ENCODE measurements at places on chromosomes 1 and 21. TPM values are rescaled to one million over a fixed set of nuclear protein-coding genes. Genes with fewer than 3 reads are reported as not detected.

C8B gene
- not detected for total RNA-seq

DNA sequence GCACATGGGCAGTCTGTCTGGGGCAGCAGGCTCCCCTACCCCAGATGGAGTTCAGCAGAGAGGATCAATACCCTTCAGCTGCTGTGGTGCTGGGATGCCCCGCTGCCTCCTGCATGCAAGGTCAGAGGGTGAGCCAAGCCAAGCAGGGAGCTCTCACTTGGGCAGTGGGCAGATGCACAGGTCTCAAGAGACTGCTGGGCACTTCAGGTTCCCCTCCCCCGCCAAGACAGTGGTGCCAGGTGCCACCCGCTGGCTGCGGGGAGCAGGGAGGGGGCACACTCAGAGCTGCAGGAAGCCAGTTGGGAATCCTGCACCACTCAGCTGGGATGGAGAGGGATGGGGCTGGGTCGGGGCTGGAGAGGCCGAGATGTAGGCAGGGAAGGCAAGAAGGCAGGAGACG is 15.8 kb upstream of the EVA1B start:
- DNase-seq, result no peak

DNA sequence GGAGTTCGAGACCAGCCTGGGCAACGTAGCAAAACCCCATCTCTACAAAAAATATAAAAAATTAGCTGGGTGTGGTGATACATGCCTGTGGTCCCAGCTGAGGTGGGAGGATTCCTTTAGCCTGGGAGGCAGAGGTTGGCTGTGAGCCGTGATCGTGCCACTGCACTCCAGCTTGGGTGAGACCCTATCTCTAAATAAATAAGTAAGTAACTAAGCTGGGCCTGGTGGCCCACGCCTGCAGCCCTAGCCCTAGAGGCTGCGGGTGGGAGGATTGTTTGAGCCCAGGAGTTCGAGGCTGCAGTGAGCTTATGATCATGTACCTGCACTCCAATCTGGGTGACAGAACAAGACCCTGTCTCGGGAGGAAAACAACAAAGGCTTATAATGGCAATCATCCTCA is 4.6 kb downstream of the CLIC4 start:
- no peak for DNase-seq

DNA sequence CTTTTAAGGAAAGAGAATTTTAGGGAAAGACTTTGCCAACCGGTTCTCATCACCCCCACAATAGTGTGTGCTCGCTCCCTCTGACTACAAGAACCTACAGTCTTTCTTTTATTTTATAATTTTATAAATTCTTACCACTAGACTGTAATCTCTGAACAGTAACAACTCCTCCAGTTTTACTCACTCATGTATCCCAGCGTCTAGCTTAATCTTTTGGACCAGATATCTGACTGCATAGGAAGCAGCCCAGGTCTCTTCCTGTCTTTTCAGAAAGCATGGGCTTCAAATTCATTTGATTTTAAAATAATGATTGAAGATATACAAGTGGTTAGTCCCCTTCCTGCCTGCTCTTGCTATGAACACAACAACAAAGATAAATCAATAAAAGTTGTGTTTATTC is 19.0 kb upstream of the DUSP10 start:
- DNase-seq, result no peak

TLCD4 gene
- total RNA-seq, result 3.5 TPM

GRCh38 chr21:42340187-42341050 is 10.4 kb downstream of the TFF2 start:
- DNase-seq, result no peak

TAS1R1 gene
- 0.13 TPM for total RNA-seq

DNA sequence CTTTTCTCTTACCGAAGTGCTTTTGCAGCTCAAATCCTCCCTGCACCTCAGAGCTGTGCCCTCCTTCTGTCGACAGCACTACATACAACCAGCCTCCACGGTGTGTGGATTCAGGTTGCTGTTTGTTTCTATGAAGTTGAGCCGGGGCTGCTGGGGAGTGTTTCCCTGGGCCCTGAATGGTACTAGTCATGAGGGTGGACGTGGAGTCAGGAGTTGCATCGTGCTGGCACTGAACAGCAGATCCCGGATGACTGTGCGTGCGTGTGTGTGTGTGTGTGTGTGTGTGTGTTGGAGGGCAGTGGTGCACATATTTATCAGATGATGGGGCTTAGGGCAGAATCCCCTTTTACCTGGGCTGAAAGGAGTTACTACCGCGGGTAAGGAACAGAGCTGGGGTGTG is 47.0 kb downstream of the ACTL8 start:
- DNase-seq, result no peak

DNA sequence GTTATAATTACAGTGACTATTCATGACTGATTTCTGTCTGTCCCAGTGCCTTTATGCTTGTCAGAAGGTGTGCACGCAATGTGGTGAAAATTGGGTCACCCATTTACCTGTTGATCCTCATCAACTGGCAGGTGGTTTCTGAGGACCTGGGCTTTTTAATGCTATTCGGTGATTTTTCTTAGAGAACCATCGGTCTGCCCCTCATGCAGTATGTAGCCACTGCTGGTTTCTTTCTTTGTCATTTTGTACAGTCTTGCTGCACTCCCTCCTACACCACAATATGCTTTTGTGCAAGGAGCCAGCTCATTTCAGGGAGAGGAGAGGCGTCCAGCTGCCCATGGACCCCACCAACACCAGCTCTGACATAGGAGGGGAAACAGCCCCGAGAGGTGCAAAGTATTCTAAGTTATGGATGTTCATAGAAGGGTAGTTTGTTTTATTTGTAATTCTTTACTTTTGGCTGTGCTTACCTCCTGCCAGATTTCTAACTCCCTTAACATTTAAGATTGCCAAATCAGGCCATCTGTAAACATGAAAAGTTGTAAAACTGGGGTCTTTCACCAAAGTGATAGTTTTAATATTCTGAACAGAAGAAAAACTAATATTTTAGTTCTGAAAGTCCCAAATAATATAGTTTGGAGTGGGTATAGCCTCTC is 325.3 kb downstream of the PTBP2 start:
- DNase-seq, result no peak

CD84 gene
- not detected for total RNA-seq

DNA sequence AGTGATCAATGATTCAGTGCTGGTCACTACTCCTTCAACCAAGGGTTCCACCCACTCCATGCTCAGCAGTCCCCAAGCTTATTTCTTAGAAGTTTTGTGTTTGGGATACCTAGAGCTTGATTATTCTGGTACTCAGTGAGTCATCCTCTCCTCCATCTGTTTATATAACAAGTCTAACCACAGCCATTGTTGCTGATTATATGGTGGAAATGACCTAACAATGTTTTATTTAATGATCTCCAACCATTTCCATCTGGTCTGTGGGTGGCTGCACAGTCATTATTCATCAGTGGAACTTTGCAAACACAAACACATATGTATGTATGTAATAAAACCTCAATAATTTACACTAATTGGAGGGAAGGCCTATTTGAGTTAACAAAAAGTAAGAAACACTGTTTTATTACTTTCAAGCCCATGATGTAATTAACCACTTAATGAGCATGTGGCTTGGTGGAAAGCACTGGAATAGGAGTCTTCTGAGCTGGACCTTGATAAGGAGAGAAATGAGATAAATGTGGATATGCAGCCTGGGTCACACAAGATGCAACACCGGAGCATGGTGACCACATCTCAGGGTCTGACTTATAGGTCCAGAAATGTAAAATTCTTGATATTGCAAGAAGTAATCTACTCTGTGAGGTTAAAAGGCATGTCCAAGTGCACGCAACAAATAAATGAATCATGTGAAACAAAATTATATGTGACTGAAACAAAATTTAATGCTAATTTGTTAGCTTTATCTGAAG is 99.0 kb upstream of the WLS start:
- no peak for DNase-seq

GOLT1A gene
- total RNA-seq, result 7.5 TPM

- no peak for DNase-seq
Observed at GRCh38 chr1:72845381-72845780, 563.0 kb upstream of the NEGR1 start.

- DNase-seq, result no peak
Observed at GRCh38 chr1:89906088-89906487, 85.3 kb downstream of the LRRC8D start.

ZBTB7B gene
- total RNA-seq, result 22.1 TPM

DNA sequence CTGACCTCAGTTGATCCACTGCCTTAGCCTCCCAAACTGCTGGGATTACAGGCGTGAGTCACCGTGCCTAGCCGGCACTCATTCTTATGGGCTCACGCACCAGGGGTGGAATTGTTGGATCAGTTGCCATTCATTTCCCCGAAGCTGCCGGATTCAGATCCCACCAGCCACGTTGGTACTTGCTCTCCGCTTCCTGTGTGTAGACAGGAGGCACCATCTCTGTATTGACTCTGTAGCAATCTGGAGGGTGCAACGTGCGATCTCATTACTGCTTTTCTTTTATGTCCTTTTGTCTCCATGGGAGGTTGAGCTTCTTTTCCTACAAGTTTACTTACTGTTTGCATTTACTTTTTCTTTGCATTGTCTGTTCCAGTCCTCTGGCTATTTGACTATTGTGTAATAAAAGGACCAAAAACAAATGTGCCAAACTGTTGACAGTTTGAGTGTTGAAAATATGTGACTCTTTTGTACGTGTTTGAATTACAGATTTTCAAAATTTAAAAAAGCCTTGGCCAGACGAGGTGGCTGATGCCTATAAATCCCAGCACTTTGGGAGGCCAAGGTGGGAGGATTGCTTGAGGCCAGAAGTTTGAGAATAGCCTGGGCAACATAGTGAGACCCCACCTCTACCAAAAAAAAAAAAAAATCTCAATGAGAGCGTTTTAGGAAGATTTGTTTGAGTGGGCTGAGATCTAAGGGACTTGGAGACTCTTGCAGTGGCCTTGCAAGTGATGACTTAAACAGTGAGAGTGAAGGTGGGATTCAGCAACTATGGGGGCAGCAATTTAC is 39.1 kb downstream of the SPSB1 start:
- DNase-seq, result no peak

HPCAL4 gene
- total RNA-seq, result 0.46 TPM

GRCh38 chr1:101438359-101438758 is 201.5 kb downstream of the S1PR1 start:
- no peak for DNase-seq

- no peak for DNase-seq
Observed at GRCh38 chr1:222886194-222886854, 71.5 kb downstream of the DISP1 start.

KRTAP12-2 gene
- total RNA-seq, result not detected

DCDC2B gene
- total RNA-seq, result not detected

DNA sequence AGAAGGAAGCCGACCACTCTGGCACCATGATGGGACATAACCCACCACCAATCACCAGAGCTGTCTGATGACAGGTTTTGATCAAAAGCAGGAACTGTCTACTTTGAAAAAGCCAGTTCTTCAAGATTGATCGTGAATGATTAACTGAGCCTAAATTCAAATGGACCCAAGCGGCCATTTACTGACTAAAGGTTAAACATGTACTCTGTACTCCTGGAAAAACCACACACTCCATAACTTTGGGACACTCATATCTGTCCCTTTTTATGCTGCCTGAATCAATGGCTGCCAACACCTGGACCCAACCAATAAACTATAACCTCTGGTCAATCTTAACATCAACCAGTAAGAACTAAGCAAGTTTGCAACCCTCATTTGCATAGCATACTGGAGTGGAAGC is 206.6 kb downstream of the URB2 start:
- no peak for DNase-seq

PADI4 gene
- total RNA-seq, result not detected

HCRTR1 gene
- total RNA-seq, result 0.35 TPM

GRCh38 chr1:84403347-84403746 is 5.1 kb downstream of the DNASE2B start:
- no peak for DNase-seq

- no peak for DNase-seq
Observed at GRCh38 chr1:20359451-20360330, 69.0 kb downstream of the VWA5B1 start.

- no peak for DNase-seq
Observed at GRCh38 chr1:93033785-93034184, 45.3 kb upstream of the MTF2 start.

DNA sequence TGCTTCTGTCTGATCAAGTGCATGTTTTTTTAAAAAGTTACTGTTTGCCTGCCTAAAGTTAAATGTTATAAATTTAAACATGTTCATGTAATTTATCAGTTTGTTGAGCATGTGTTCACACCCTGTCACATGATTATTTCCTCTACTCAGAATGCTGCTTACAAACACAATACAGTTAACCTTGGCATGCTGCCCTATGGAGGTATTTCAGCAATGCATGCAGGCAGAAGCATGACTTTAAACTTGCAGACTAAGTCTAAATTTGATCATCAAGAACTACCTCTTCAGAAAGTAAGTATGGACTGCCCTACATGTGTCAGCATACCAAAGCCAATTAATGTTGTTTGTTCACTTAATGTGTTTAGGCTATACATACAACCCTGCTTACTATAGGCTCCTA is 161.6 kb downstream of the LRRC40 start:
- no peak for DNase-seq

- no peak for DNase-seq
Observed at GRCh38 chr1:12616709-12617373, 1.2 kb downstream of the DHRS3 start.

DNA sequence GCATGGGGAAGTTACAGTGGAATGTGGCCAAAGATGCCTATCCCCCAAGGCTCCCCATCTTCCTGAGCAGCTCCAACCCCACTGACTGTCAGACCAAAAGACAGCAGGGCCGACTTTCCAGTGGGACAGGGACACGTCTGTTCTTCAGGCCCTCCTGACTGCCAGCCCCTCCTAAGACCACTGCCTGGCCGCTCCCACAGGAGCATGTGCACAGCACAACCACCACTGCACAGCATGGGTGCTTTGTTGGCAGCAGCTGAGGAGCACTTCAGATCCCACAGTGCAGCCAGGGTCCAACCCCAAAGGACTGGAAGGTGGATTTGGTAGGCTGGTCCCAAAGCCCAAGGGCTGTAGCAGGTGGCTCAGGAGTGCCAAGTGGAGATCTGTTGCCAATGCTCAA is 648.3 kb upstream of the BRINP3 start:
- no peak for DNase-seq

DNA sequence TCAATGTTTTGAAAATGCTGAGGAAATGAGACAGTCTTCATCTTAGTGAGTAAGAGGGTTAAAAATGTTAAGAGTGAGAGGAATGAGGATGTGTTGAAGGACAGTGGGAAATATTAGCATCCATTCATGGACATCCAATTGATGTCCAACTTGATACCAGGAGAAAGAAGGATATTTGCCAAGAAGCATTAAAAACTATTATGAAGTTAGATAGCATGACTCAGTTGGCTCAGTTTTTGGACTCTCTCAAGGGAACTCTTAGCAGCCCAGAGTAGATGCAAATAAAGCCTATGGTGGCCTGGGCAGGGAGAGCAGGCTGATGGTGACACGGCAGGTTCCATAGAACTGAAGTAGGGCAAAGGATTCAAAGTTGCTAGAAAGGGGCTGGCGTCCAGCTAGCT is 171.0 kb downstream of the ZZZ3 start:
- no peak for DNase-seq

DNA sequence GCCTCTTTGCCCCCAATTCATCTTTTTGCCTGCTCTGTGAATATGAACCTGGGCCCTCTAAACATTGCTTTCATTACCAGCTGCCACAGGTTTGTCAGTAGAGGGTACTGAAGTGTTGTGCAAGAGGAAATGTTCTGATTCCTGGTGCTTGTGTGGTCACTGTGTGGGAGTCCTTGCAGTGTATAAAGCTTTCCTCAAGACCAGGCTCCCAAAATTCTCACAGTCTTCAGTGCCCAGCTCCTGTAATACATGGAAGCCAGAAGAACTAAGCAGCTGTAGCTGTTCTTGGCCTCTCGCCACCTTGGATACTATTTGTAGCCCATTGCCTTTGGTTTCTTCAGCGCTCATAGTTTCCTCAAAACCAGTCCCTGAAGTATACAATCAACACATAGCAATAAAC is 1046.2 kb downstream of the BRINP3 start:
- DNase-seq, result no peak
